Activated naive CD4-positive, alpha-beta T cell treated with anti-CD3 and anti-CD28 coated beads for 36 hours (primary cell): ENCODE measurements at places on chromosomes 5 and 9. TPM values are rescaled to one million over a fixed set of nuclear protein-coding genes. Genes with fewer than 3 reads are reported as not detected.

DNA sequence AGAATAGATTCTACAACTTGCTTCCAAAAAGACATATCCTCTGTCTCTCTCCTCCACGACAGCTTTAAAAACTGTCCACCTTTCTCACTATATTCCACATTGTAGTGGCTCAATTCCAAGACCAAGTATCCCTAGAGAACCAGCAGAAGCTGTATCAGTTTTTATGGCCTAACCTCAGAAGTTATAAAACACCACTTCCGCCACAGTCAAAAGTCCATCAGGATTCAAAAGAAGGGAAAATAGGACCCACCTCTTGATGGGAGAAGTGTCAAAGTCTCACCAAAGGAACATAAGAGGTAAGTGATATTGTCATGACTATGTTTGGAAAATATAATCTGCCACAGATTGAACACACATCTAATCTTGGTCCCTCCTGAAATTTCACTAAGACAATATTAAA, 299.2 kb upstream of the RGMB start:
- no peak for DNase-seq

GRCh38 chr5:72041654-72042053, 65.6 kb upstream of the MAP1B start:
- DNase-seq, result no peak

DNA sequence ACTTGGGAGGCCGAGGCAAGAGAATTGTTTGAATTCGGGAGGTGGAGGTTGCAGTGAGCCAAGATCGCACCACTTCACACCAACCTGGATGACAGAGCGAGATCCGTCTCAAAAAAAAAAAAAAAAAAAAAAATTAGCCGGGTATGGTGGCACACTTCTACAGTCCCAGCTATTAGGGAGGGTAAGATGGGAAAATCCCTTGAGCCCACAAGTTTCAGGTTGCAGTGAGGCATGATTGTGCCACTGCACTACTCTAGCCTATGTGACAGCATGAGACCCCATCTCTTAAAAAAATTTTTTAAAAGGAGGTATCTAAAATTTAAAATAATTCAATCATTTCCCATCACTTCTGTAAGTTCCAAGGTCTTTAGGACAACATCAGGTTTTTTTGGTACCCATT, 26.0 kb downstream of the PSIP1 start:
- no peak for DNase-seq

- no peak for DNase-seq
These were observed 202.1 kb downstream of the TSSK1B start for GRCh38 chr5:113232667-113233066.

The C1QTNF2 gene
- total RNA-seq, result not detected
